ENCODE measurements at places on chromosomes 2 and 18.

GRCh38 chr2:205714058-205714776, 31.9 kb downstream of the NRP2 start:
- no peak for DNase-seq

DNA sequence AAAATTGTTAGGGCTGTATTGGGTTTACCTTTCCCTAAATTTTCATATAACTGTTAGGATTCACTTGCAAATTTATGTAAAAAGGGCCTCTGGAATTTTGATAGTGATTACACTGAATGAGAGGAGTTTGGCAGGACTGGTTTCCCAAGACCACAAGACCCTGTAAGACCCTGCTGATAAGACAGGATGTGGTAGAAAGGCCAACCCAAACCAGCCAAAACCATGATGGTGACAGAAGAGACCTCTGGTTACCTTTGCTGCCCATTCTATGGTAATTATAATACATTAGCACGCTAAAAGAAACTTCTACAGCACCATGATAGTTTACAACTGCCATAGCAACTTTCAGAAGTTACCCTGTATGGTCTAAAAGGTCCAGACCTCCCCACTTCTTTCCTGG, 8.3 kb upstream of the CASP10 start:
- no peak for DNase-seq

DNA sequence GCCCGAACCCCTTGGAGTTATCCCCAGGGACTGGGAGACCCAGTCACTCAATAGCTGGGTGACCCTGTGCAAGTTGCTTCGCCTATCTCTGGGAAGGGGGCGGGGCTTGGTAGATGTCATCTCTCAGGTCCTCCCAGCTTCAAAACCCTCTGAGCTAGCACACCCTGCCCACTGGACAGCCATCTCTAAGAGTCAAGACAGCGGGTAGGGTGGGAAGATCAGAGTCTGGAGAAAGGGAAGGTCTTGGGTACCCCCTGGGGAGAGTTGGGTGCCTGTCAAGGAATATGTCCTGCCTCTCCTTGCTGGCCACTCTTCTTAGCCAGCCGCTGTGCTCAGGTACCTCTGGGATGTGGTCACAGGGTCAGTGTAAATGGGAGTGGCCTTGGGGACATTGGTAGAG, 8.0 kb downstream of the GLI2 start:
- DNase-seq: no peak

DNA sequence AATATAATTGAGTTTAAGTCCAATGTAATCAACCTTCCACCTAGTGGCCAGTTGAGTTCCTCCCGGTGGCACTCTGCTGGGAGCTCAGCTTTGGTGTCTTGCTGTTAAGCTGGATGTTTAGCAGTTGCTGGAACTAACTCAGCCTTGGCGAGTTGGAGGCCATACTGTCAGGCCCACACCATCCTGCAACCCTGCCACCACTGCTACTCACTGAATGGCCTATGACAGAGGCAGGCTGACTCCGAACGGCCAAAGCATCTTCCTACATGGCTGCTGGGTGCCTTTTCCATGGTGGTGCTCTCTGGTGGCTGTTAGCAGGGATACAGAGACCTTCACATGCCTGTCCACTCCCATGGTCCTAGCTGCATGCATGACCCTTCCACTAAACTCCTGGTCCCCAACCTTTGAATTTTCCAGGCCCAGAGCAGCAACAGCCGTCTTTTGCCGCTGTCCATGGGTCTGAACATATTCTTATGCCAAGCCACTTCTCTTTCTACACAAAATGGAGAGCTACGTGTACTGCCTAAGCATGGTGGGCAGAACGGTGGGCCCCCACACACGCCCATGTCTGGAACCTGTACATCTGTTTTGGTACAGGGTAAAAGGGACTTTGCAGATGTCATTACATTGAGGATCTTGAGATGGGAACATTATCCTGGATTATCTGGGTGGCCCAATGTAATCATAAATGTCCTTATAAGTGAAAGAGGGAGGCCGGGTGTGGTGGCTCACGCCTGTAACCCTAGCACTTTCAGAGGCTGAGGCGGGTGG, 15.0 kb upstream of the TRAF3IP1 start:
- no peak for DNase-seq

DNA sequence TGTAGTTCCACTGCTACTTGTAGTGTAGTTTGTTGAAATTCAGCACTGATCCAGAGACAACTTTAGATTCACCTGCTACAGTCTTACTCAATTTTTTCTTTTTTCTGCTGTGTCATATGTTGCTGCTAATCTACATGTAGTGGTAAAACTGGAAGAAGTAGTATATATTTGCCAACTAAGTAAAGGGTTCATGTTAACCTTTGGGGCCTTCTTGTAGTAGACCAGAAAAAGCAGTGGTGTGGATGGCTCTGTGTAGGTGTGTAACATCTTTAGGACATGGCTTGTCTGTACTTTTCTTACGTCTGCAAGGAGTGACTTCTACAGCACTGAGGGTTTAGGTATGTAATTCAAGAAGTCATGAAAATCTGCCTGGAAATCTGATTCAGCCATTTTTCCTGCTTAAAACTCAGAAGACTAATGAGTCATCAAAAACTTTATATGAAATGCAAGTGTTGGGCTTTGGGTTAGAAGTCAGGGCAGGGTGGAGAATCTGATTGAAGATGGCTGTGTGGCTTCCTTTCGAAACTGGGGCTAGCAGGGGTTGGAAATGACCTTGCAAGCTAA, 8.4 kb downstream of the PTPRM start:
- DNase-seq: no peak

DNA sequence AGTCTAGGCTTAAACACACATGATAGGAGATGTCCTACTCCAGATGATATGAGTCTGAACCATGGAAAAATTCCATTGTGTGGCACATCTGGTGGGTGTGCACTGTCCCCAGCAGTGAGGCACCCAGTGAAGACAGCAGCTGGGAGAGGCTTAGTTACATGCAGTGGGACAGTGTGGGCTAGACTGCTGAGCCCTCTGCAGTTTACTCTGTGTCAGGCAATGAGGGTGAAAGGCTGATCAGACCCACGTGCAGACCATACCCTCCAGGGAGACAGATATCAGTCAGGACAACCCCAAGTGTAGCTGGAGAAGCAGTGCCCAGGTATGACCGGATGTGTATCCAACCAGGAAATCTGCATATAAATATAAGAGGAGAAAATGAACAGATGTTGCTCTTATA, 13.4 kb downstream of the IL37 start:
- DNase-seq: no peak

- no peak for DNase-seq
Observed at GRCh38 chr18:58990720-58991119, 126.0 kb downstream of the ZNF532 start.

GRCh38 chr2:174812037-174812436, 47.8 kb upstream of the CHRNA1 start:
- no peak for DNase-seq

- no peak for DNase-seq
Observed at GRCh38 chr2:106561803-106562202, 74.6 kb downstream of the CD8B2 start.

GRCh38 chr2:14303366-14304115, 329.0 kb upstream of the LRATD1 start:
- DNase-seq: no peak

GRCh38 chr2:52141076-52141475, 1109.1 kb upstream of the NRXN1 start:
- no peak for DNase-seq

DNA sequence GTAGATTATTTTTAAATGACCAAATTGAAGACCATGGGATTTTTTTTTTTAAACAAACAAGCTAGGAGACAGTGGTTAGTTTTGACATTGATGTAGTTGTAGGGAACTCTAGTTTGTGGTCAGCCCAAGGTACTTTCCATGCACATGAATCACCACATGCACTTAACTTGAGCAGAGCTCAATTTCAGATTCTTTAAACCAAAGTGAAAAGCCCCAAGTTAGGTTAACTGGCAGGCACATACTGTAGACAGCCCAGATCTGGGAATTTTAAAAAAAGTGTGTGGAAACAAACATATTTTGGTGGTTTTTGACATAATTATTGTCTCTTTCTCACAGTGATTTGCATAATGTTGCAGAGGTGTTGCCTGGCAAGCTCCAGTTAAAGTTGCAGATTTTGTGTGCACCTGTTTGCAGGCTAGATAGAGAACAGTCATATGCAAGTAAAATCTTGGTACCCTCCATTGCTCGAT, 88.4 kb downstream of the BCL2L11 start:
- DNase-seq: no peak

GRCh38 chr18:32324181-32324580, 134.3 kb downstream of the MEP1B start:
- DNase-seq: no peak

DNA sequence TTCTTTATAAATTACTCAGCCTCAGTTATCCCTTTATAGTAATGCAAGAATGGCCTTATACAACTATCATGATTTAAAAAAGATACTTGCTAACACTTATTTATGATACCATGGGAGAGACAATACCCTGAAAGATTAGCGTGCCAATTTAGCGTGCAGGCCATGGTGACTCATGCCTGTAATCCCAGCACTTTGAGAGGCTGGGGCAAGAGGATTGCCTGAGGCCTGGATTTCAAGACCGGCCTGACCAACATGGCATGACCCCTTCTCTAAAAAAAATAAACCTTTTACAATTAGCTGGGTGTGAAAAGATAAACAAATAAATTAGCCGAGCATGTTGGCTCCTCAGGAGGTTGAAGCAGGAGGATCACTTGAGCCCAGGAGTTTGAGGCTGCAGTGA, 493.4 kb upstream of the FSIP2 start:
- no peak for DNase-seq

DNA sequence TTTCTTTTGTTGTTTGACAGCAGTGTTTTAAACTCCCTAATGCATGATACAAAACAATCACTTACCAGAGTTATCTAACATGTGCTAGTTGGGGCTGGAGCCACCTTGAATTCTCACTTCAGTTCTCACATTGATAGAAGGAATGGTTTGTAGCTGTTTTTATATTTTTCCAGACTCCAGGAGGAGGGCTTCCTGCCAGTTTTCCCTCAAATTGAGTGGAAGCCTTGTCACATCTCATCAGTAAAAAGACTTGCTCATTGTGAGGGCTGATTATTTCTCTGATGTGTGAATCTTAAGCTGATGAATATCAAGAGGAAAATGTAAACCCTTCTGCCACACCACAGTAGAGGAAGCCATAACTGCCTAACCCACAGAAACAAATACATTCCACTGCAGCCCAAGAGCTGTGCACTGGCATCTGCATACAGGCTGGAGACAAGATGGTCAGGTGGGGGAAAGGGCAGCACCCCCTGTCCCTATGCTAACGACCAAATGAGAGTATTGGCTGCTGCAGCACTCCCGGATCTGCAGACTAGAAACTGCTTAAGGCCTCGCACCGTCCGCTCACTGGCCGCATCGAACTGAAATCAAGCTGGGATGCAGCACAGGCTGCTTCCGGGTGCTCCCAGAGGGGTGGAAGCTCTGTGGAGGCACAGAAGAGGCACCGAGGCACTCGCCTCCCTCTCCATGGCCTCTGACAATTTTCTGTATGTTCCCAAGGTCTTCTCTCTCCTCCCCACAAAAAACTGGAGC, 73.7 kb upstream of the TPO start:
- DNase-seq: no peak

GRCh38 chr2:169258045-169258601, 104.2 kb downstream of the LRP2 start:
- DNase-seq: no peak

DNA sequence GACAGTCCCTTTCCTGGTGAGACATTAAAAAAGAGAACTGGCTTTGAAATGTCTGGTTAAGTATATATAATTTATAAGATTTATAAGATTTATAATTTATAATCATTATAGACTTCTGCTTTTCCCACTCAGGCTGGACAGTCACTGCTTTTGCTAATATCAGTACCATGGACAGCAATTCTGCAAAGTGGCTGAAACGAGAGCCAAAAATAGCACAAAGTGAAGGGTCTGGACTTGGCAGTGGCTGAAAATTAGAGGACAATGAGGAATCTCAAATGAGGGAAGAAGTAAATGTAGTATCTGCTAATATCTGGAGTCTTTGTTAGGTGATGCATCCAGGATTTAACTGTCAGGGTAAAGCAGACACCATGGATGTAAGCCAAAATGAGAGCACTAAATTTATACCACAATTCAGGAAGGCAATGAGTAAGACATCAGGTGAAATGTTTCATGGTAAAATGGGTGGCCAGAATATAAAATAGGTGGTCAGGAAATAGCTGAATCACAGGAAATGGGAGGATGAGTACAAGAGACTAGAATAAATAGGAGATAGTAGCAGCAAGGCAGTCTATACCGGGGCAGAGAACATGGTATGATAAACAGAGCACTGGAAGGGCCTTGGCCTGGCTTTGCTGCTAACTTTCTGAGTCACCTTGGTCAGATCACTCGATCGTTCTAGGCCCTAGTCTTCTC, 39.6 kb upstream of the BOD1L2 start:
- no peak for DNase-seq

DNA sequence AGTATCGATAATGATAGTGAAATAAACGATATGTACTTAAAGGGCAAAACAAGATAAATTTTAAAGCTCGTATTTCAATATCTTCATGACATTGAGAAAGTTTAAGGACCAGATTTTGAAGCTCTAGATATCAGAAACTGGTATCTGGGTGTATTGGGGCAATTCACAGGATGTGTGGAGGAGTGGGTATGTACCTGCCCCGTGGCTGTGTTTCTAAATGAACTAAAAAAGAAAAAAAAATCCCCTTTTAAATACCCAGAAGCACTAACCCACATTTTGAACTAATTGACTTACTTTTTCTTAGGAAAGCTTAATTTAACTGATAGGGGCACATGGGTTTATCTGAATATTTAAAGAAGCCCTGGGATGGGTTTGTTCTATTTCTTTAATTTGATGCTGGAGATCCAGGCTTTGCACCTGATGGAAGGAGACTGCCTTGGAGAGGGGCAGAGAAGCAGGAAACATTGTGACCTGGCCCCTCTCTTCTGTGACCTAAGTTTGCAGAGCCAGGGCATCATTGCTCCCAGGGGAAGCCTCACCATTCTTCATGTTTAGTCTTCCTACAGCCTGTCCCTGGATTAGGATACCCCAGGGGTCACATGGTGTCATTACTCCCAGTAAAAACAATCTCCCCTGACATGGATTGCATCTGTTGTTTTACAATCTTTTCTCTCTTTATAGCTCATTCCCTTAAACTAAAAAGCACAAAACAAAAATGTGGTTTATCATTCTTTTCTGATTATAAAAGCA, 7.6 kb upstream of the KCTD1 start:
- DNase-seq: no peak

DNA sequence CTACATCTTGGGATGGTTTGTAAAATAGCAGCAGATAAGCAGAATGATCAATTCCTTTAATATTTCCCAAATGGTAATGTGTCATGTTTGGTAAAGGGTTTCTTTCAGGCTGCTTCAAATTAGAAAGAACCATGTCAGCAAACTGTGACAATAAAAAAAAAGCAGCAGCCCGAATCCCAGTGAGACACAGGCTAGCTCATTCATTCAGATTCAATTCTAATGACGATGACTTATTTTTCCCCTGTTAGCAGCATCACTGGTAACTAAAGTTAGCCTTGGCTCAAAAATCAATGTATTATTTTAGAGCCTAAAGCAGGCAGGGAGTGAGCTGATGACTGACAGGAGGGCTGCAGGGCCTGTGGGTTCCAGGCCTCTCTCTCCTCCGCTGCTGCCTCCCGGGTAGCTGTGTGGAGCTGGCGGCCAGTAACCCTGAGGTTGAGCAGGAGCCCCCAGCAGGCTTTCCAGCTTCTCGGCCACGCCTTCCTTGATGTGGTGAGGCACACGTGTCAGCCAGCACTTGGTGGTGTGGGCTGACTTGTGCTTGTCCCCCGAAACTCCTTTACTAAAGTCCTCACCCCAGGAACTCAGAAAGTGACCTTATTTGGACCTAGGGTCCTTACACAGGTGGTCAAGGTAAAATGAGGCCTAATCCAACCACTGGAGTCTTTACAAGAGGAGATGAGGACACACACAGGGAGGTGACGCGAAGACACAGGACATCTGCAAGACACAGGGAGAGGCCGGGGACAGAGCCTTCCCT, 120.5 kb upstream of the HS6ST1 start:
- no peak for DNase-seq
